HTR-8/SVneo (cell line): ENCODE measurements at places on chromosomes 3 and 15.

GRCh38 chr3:101065962-101066361 is 72.7 kb upstream of the ABI3BP start:
- peak; percentile 34 for DNase-seq

- DNase-seq: no peak
These were observed 5.0 kb downstream of the AMOTL2 start for GRCh38 chr3:134369231-134369741.

DNA sequence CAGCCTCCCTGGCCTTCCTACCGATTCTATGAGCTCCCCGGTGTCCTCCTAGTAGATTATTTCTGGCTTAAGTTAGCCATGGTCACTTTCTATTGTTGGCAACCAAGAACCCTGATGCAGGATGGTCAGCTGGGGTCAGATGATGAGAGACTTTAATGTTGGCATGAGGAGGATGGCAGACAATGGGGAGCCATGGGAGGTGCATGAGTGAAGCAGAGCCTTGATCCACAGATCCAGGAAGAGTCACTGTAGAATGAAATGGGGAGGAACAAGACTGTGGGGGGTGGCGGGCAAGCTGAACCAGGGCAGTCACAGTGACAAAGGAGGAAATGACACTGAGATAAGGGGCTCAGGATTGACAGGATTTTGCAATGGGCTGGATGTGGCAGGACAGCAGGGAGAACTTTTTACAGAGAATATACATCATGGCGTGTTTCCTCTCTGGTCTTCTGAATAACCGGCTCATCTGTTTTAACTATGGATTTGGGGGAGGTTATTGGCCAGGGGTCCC is 60.9 kb downstream of the RPLP1 start:
- DNase-seq: no peak

- no peak for DNase-seq
These were observed 21.9 kb downstream of the EHD4 start for GRCh38 chr15:41950489-41950888.

GRCh38 chr3:167728176-167728575 is 6.5 kb downstream of the PDCD10 start:
- peak; percentile 37 for DNase-seq

DNA sequence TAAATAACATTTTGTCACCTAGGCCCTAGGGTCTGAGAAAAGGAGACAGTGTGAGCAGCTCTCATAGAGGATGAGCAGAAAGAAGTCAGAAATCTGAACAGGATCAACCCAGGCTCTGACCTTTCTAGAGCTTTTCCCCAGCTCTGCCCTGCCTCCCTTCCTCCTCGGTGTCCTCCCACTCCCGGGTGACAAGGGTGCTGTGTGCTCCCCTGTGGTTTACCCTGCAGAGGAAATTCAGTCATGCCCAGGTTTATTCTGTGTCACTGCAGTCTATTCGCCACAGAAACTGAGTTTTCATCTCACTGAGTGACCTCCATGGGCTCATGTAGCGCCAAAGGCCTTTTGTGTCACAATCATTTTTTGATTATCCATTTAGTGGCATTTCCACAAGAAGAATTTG is 76.6 kb downstream of the IL12A start:
- no peak for DNase-seq

- peak; percentile 56 for DNase-seq
These were observed 95.0 kb downstream of the ADCY5 start for GRCh38 chr3:123353850-123354233.

DNA sequence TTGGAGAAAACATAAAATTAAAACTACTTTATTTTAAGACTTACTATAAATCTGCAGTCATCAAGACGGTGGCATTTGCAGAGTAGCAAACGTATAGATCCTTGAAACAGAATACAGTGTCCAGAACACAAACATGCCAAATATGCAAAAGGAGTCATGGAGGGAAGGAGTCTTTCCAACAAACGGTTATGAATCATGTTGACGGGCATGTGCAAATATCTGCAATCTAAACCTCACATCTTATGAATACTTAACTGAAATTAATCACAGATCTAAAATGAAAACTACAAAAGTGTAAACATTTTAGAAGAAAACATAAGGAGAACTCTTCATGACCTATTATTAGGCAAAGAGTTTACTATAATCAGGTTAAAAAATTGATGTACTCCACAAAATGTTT is 69.4 kb downstream of the TFRC start:
- DNase-seq: peak; percentile 20

DNA sequence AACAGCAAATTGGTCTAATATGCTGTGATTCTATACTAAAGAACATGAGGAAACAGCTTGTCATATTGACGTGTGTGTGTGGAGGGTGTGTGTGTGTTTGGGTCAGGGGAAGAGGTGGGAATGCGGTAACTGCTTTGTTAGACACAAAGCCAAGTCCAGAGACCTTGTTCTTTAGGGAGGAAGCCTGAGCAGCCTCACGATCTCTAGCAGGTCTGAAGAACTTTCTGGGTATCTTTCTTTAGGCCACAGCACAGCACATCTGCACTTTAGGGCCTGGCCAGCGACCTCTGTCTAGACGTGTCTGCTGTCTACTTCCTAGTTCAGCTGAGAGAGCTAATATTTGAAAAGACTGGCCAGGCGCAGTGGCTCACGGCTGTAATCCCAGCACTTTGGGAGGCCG is 220.0 kb upstream of the TPRG1 start:
- DNase-seq: no peak

GRCh38 chr3:27789420-27789819 is 67.3 kb upstream of the EOMES start:
- no peak for DNase-seq

DNA sequence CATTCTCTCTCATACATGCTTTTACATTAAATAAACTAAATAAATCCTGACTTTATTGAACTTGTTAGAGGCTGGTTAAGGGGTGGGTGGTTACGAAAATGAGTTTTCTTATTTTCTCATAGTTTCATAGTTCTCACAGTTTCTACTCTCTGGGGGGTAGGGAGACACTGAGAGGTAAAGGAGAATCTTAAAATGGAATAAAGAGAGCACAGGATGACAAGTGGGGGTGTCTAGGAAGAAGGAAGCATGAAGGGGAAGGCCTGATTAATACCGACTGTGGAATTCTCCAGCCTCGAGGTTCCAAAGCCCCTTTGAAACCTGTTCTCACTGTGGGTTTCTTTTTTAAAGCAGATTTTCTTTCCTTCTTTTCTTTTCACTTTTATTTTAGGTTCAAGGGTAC is 66.4 kb upstream of the TRA2B start:
- no peak for DNase-seq
